Hair follicle dermal papilla cell (primary cell): ENCODE measurements at places on chromosomes 16 and 17. TPM values are rescaled to one million over a fixed set of nuclear protein-coding genes. Genes with fewer than 3 reads are reported as not detected.

KPNB1 gene
- 410 and 448 TPM in 2 replicates for total RNA-seq

TP53TG3B gene
- total RNA-seq: 0.73 TPM in 1 of 2 replicates, not detected in the other

NPIPB5 gene
- 129 and 157 TPM in 2 replicates for total RNA-seq

SGCA gene
- 1.8 and 2.4 TPM in 2 replicates for total RNA-seq

BRIP1 gene
- 2.7 and 5.2 TPM in 2 replicates for total RNA-seq

CCL14 gene
- not detected in 2 replicates for total RNA-seq

KCNH4 gene
- total RNA-seq: under 0.01 TPM in 1 of 2 replicates, not detected in the other

SSTR5 gene
- not detected in 2 replicates for total RNA-seq

OR1F1 gene
- total RNA-seq: not detected in 2 replicates

SOST gene
- 0.16 TPM in 1 of 2 replicates, not detected in the other for total RNA-seq

TNP2 gene
- not detected in 2 replicates for total RNA-seq

TP53TG3F gene
- total RNA-seq: 0.24 TPM in 1 of 2 replicates, not detected in the other

P3H4 gene
- 53.8 and 72.7 TPM in 2 replicates for total RNA-seq

CLEC18A gene
- 0.24 and 0.65 TPM in 2 replicates for total RNA-seq

MSL1 gene
- total RNA-seq: 66.4 and 75.3 TPM in 2 replicates

MAPT gene
- total RNA-seq: 0.49 and 0.97 TPM in 2 replicates

MYLK3 gene
- total RNA-seq: 0.12 and 0.16 TPM in 2 replicates

MSLN gene
- 0.12 TPM in 1 of 2 replicates, not detected in the other for total RNA-seq

KLHL10 gene
- 0.12 and 1.3 TPM in 2 replicates for total RNA-seq

KRTAP2-3 gene
- not detected in 2 replicates for total RNA-seq

PIP4K2B gene
- total RNA-seq: 69.3 and 81.0 TPM in 2 replicates

KRT27 gene
- total RNA-seq: not detected in 2 replicates

TMEM132E gene
- not detected in 2 replicates for total RNA-seq

ATP6V0D1 gene
- 111 and 131 TPM in 2 replicates for total RNA-seq

MPP2 gene
- total RNA-seq: 2.9 and 3.4 TPM in 2 replicates

PRSS27 gene
- total RNA-seq: 1.8 and 1.9 TPM in 2 replicates

GPR179 gene
- total RNA-seq: not detected in 2 replicates

ABCA10 gene
- 5.0 and 8.4 TPM in 2 replicates for total RNA-seq

OSGIN1 gene
- 2.8 and 3.9 TPM in 2 replicates for total RNA-seq

MT1H gene
- not detected in 2 replicates for total RNA-seq

NACA2 gene
- not detected in 2 replicates for total RNA-seq

GAN gene
- 7.7 and 9.2 TPM in 2 replicates for total RNA-seq

ARHGAP23 gene
- 93.3 and 107 TPM in 2 replicates for total RNA-seq

MPV17L gene
- total RNA-seq: 1.1 and 1.3 TPM in 2 replicates

HIGD1B gene
- total RNA-seq: not detected in 2 replicates

SLC16A6 gene
- total RNA-seq: 0.61 and 3.4 TPM in 2 replicates

DNAAF8 gene
- total RNA-seq: 1.6 and 3.3 TPM in 2 replicates

CCL17 gene
- not detected in 2 replicates for total RNA-seq
